Endodermal cell (in vitro differentiated cells): ENCODE measurements at places on chromosomes 1 and 21.

GRCh38 chr1:228365271-228366061 lies 41.2 kb downstream of the TRIM11 start:
- DNase-seq, result no peak

DNA sequence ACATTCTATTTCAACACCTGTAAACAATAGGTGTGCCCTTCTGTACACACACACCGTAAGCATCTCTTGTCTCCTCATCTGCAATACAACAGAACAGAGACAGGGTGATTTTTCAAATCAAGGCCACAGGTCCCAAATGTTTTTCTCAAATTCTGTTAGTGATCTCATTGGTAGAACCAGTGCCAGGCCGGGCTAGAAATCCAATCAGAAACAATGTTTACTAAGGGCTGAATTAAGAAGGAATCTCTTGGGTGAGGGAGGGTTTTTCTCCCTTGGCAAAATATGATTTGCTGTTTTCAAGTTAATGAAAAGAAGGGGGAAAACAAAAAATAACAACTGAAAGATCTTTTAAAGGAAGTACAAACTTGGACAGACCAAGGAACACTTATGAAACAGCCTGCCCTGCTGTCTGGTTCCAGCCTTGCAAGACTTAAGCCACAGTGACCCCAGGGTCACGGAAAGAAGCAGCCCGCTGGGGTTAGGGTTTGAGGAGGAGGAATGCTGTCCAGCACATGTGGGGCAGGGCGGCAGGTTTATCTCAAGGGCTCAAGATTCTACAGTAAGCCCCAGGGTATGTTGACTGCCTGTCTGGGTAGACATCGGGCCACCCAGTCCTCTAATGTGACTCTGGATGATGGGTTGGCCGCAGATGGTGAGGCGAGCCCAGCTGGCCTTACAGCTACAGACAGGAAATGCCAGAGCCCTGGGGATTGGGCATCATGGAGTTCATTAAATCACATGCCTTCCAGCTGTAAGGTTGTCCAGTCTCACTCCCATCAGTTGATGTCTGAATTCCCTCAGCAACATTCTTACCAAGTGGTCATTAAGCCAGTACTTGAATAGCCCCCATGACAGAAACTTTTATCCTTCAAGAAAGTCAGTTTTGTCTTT lies 73.3 kb upstream of the SLC44A3 start:
- no peak for DNase-seq

- DNase-seq, result no peak
Measured at GRCh38 chr1:87246436-87246835, 82.2 kb upstream of the LMO4 start.

DNA sequence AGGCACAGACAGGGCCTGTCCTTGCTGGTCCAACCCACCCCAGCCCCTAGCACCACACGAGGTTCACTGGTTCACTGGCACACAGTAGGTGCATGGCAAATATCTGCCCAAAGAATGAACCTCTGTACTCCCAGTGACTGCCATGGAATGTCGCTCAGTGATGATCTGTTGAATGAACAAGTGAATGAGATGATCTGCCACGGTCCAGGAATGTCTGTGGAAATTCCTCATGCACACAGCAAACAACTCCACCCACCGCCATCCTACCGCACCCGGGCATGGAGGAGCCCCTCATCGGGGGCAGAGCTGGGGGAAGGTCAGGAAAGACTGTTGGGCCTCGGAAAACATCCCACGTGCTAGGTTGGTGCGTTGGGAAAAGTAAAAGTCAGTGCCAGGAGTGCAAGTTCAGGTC lies 1.7 kb downstream of the HSPG2 start:
- DNase-seq, result peak; percentile 62

DNA sequence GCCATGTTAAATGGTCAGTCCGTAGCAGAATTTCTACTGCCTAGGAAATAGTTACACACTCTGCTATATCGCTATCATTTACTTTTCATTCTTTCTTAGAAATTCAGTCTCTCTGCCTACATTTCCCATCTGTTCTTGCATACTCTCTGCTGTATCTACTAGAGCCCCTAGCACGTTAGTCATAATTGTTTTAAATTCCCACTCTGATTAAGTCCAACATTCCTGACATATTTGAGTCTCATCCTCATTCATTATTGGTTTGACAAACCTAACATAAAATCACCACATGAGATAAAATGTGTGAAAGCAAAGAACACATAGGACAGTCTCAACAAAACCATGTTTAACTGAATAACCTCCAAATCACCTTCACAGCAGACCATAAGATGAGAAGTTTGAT lies 513.6 kb downstream of the PLPP3 start:
- no peak for DNase-seq

GRCh38 chr1:3405974-3406867 lies 48.2 kb upstream of the ARHGEF16 start:
- DNase-seq, result no peak

DNA sequence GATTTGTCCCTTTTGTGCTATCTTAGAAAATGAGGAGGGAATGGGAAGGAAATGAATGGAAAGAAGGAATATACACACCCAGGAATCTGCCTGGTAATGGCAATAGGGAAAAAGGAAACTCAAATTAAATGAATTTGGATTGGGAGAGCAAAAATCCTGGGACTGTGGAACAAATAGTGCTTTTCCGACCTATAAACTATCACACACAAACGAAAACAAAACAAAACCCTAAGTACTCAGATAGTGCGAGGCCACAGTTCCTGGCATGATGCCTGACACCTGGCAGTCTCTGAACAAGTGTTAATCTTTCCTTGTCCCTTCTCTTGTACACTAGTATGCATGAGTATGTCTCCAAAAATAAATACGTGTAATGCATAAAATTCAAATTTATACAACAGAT lies 319.8 kb upstream of the SPAG17 start:
- DNase-seq, result no peak

- DNase-seq, result no peak
Measured at GRCh38 chr1:12409681-12410080, 179.9 kb downstream of the VPS13D start.

GRCh38 chr1:84842748-84843231 lies 50.2 kb downstream of the LPAR3 start:
- no peak for DNase-seq

DNA sequence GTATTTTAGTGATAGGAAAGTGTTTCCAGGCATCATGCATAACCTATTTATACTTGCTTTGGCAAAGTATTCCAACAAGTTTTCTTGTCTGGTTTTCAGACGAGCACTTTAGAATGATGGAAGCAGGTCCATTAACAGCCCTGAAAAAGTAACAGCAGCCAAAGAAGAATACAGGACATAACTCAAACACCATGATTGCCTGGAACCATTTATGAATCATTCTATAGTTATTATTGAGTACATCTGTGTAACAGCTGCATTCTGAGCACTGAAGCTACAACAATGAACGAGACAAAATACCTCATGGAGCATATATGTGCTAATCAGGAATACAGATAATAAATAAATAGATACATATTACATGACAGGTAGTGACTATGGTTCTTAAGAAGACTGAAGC lies 12.6 kb downstream of the IL10RB start:
- no peak for DNase-seq

DNA sequence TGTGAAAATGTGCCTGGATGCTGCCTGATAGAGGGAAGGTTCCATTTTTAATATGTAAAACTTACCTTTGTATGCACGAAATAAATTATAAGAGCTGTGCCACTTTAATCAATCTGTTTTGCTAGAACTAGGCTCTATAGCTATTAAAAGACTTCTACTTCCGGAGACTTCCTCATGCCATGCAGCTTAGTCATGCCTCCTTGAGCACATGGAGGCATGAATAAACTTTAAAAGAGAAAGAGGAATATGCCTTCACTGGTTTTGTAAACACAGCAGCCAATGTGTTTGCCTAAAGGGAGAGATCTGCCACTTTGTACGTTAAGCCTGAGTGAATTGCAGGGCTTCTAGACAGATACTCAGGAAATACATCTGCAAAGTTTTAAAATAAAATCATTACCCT lies 604.6 kb downstream of the LRRIQ3 start:
- peak; percentile 49 for DNase-seq

GRCh38 chr21:17636711-17637110 lies 24.0 kb upstream of the BTG3 start:
- DNase-seq, result no peak

DNA sequence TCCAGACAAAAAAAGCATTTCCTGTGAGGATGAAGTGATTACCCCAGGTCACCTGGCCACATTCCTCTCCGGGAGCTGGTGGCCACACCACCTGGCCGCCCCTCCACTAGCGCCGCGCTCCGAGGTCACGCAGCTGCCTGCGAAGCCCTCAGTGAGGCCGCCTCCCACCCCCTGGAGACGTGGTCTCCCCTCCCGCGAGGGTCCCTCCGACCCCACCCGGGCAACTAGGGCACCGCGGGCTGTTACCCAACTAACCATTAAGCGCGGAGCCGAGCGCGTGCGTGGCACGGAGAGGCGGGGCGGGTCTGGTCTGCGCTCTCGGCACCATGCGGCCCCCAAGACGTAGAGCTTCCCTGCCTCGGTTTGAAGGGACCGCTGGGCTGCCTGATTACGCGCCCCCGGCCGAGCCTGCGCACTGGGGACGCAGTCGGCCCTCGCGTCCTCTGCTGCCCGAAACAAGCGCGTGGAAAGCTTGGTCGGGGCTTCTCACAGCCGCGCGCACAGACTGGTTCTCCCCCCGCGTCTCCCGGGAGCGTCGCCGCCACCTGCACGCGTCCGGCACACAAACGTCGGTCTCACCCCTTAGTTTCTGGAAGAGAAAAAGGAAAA lies 106.5 kb downstream of the SLC16A1 start:
- DNase-seq, result peak; percentile 90

- peak; percentile 32 for DNase-seq
Measured at GRCh38 chr1:55310505-55310971, 95.4 kb upstream of the USP24 start.

DNA sequence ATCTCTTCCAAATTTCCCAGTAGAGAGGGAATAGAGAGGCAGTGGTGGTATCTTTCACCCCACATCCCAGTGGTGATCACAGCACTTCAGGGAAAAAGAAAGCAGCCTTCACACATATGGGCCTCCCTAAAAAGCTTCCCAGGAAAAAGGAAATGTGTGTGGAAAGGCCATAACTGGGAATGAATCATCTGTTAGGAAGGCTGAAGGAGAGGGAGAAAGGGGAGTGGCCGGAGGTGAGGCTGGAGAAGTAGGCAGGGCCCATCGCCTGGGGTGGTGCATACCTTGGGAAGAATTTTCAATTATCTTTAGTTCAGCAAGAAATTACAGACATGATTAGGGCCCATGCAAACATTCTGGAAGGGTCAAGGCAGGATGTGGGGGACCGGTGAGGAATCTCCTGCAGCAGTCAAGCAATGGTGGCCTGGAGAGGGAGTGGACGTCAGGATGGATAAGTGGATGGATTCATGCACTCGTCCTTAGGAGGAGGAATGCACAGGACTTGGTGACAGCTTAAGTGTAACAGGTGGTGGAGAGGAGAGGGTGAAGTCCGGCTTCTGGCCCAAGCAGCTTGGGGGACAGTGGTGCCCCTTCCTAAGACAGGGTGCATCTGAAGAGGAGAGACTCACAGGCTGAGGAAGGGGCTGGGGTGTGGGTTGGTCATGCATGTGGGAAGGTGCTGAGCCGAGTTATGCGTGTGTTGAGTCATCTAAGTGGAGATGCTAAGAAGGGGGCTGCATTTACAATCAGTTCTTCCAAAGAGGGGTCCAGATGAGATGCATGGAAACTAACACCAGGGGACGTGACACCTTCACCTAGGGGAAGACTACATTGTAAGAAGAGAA lies 17.9 kb downstream of the HIVEP3 start:
- no peak for DNase-seq

DNA sequence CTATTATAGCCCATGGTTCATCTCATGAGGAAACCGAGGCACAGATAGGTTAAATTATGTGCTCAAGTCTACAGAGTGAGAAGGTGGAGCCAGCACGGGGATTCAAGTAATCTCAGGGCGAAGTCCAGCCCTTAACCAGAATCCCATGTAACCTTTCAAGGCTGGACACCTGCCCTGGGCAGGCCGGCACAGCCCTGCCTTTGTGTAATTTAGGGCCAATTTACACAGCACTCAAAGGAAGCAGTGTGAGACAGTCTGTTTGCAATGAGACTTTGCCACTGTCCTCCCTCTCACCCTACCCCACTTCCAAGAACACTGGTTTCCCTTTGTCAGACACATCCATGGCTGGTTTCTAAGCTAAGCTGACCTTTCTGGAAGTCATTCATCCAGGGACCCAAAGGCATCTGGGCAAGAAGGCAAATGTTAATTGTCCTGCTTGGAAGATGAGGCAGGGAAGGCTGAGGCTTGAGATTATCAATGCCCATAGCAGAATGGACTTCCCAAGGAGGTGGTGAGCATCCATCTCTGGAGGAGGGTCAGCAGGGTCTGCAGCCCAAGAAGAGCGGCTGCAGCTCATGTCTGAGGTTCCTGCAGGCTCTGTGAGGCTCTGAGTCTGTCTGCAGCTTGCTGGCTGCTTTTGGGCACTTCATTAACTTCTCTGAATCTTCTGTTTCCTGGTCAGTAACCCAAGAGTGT lies 159.2 kb downstream of the TRABD2B start:
- no peak for DNase-seq

DNA sequence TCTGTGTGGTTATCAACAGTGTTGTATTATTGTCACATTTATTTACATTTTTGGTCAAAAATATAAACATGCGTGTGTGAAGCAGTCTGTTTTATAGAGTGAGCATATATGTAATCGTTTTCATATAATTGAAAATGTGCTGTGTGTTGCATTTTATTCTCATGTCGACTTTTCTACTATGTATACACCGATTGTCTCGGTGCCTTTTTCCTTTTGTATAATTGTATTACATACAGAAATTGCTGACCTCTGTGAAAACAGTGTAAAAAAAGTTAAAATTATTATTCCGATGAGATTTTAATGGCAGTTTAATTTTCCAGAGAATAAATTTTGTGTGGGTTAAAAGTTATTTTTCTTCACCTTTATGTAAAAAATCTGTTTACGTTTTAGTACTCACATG lies 62.4 kb upstream of the SERTAD4 start:
- DNase-seq, result no peak

- peak; percentile 52 for DNase-seq
Measured at GRCh38 chr21:30962013-30962412, 76.3 kb downstream of the KRTAP19-8 start.

DNA sequence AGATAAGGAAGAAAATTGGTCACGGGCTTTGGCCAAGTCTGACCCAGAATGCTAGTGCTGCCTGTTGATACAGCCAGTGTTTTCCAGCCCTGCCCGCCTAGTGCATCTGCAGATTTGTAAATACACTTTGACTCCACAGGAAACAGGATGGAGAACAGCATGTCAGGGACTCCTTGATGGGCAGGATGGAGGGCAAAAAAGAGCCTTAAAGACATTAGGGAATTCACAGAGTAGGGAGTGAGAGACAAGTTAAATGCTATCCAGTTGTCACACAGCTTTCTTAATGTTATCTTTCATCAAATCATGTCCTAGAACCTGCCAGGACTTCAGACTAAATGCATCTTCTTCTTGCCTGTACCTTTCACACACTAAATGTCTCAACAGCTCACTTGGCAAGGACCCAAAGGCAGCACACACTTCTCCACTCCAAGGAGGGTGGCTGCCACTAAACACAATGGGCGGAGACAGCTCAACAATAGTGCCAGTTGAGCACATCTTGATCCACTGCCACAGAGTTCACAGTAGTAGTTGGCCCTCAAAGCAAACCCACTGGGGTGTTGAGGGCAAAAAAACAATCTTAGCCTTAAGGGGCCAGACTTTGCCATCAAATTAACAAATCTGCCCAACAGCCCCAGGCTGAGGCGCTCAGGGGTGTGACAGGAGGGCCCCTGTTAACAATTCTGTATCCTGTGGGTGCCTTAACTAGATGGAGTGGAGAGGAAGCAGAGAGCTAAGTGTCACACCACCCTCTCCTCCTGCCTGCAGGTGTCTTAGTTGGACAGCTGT lies 2.7 kb downstream of the HIVEP3 start:
- DNase-seq, result no peak

GRCh38 chr1:27339213-27339612 lies 2.6 kb upstream of the SYTL1 start:
- DNase-seq, result peak; percentile 55

GRCh38 chr1:51627672-51628071 lies 10.8 kb downstream of the OSBPL9 start:
- no peak for DNase-seq
